ENCODE measurements at places on chromosomes 5 and 9.

DNA sequence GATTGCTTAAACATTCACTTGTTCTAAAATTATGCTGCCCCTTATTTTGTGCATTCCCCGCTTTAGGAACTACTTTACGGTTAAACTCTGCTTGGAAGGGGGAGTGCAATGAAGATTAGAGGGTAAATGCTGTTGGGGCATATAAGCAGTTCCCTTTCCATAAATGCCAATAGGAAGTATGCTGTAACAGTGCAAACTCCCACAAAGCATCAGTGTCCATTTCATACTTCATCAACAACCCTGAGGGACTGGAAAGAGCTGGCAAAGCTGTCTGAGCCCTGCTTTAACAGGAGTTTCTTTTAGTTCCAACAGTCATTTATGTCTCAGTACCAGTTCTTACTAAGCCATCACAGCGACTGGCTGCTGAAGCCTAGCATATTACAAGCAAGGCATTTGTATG, 1.8 kb downstream of the ACTL7A start:
- DNase-seq: no peak

DNA sequence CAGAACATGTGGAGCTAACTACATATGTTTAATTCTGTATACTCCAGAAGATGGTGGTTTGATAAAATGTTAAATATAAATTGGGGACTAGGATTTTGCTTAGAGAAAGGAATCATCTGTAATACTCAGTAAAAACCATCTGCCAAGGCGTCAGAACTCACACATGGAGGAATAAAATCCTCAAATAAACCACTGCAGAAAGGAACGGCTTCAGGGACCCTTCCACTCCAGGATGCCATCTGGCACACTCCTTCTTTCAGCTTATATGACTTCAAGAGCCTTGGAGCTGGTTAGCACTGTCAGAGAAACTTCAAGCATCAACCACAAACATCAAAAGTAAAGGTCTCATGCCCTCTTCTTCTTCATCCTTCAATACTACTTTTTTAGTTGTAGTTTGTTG, 360.6 kb downstream of the PLK2 start:
- DNase-seq: no peak

- no peak for DNase-seq
Measured at GRCh38 chr9:79201636-79202035, 370.1 kb upstream of the TLE4 start.

DNA sequence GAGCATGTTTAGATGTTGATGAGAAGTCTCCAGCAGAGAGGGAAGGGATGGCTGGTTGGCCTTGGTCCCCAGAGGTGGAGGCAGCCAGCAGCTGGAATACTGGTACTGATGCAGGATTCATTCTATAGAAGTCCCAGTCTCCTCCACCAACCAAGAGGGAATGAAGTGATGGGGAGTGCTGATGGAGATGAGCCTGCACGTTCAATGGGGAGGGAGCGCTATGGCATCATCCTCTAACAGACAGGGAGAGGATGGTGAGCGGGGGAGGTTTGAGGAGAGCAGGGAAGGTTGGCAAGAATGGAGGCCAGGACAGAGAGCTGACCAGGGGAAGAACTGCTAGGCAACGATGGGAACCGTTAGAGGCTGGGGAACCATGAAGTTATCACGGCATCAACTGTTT, 159.8 kb upstream of the MVB12B start:
- DNase-seq: no peak

DNA sequence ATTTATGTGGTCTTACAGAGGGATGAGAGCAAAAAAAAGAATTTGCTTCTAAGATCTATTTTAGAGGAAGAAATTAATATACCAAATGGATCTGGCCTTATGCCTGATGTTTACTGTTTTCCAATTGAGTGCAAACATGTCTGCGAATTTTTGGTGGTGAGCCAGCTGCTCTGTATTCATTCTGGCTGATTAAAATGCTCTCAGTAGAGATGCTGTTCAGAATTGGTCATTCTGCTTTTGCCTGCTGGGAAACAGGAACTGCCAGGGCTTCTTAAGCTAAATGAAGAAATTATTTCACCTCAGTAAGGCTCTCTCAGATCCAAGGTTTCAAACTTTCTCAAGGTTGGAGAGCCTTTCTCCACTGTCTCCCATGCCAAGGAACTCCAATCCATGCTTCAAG, 132.0 kb upstream of the SV2C start:
- no peak for DNase-seq

DNA sequence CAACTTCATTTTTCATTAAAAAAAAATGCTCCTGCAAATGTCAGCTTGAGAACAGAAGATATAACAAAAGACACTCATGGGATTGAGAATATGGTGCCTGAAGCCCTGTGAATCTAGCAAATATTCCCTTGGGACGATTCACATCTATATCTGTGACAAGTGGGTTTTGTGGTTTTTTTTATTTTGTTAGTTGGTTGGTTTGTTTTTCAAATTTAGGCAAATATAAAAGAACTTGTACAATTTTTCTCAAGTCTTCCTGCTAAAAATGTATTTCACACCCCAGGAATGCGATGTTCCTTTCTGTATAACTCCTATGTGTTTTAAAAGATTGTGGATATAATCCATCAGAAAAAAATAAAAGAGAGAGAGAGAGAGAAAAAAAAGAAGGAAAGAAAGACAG, 1061.8 kb upstream of the ARRDC3 start:
- no peak for DNase-seq

DNA sequence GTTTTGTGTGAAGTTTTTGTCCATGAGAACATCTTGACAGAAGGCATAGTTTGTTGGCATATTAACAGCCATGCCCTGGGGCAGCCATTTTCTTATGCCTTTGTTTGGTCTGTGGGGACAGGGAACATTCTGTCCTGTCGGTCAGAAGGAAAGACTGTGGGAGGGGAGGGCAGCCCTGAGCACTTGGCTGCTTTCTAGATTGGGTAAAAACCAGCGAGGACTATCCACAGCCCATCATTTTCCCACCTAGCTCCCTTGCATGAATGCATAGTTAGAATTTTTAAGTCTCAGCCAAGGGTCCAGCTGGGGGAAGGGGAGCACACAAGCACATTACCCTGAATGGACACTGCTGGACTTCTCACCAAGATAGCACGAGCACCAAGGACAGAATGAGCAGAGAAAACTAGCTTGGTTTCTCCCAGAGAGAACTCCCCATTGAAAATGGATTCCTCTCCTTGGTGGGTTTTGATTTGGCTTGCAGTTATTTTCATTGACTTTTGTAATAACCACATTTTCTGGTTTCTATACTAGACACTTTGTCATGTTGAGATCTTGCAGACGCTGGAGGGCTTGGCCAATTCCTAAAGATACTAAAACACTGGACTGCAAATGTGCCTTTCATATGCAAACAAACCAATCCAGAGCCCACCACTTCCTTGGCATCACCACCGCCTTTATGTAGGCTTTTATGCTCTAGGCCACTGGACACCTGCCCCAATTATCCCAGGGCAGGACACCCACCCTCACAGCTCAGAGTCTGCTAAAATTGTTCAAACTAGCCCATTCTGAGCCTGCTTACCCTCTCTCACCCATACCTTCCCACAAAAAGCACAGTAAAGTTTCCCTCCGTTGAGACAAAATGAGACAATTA, 129.9 kb downstream of the BOD1 start:
- no peak for DNase-seq

DNA sequence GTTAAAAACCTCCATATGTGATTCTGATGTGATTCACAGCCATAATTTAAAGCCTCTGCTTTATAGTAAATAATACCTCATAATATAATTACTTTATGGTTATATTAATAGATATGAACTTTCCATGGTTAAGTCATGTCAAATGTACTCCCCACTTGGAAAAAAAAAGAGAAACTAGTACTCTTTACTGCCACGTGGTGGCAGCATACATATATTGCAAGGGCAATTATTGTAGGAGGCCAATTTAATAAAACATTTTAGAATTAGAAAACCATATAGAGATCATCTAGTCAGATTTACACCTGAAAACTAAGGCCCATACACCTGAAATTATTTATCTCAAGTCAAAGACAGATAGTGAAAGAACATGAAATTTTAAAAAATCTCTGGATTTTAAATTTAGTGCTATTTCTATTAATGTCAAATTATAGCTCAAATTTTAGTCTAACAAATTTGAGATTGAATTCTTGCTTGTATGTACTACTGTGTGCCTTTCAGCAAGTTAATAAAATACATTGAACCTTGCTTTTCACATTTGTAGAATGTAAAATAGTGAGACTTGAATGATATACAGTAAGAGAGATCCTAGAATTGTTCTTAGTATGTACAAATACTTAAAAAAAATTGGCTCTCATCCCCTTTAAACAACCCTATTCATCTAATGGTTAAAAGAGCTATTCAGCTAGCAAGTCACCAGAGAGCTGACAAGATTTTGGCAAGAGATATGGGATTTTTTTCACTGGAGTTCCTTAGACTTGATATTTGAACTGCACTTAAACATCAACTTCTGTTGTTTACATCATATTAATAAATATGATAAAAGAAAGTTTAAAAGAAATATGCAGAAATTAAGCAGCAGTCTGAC, 603.8 kb downstream of the TLE4 start:
- peak; percentile 81 for DNase-seq

GRCh38 chr9:92875373-92875772, 2.5 kb downstream of the ZNF484 start:
- no peak for DNase-seq
